ENCODE measurements at places on chromosomes 3 and 15.
A peak's percentile ranks its signal among the peaks of the same experiment; 100 is the strongest.

- no peak for ATAC-seq
Measured at GRCh38 chr15:90889313-90889730, 5.0 kb downstream of the FES start.

DNA sequence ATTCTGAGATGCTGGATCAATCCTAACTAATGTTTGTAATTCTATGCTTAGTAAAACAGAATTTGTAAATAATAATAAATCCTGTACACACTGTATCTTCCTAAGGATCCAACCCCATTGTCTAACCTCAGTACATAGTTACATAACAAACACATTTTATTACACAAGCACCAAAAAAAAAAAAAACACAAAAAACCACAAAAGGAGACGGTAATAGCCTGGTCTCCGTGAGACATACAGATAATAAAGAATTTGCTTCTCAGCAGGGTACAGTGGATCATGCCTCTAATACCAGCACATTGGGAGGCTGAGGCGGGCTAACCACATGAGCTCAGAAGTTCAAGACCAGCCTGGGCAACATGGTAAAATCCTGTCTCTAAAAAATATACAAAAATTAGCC lies 558.7 kb downstream of the MAGI1 start:
- no peak for ATAC-seq

GRCh38 chr3:31242026-31242960 lies 290.4 kb upstream of the STT3B start:
- ATAC-seq, result peak; percentile 87

DNA sequence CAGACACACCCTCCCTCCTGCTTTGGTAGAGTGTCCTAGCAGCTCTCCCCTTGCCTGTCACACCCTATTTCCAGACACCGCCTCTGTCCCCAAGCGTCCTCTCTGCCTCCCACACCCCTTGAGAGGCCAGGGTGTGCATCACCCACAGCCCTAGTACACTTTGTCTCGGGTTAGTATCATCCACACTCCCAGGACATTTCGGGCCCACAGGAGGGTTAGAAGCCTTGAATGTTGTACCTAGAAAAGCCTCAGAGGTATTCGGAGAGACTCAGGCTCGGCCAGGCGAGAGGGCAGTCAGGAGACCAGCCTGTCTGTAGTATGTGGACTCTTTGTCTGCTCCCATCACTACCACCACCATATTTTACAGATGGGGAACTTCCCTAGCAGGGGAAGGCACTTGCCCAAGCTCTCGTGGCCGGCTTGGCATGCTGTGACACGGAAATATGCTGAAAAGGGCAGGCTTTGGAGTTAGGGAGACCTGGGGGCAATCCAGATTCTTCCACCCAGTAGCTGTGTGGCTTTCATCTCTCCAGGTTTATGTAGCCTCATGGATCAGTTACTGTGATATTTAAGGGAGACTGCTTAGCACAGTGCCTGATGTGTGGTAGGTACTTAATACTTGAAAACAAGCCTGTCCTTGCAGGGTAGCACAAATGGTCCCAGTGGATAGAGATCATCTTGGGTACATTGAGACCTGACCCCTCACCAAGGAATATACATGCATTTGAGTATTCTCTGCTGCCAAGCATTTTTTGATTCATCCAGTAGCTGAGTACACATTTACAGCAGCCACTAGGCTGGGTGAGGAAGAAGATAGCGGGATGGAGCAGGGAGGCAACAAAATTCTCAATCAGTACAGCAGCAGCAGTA lies 1.4 kb downstream of the TMEM43 start:
- no peak for ATAC-seq

GRCh38 chr3:176941689-176942088 lies 255.6 kb downstream of the TBL1XR1 start:
- no peak for ATAC-seq

DNA sequence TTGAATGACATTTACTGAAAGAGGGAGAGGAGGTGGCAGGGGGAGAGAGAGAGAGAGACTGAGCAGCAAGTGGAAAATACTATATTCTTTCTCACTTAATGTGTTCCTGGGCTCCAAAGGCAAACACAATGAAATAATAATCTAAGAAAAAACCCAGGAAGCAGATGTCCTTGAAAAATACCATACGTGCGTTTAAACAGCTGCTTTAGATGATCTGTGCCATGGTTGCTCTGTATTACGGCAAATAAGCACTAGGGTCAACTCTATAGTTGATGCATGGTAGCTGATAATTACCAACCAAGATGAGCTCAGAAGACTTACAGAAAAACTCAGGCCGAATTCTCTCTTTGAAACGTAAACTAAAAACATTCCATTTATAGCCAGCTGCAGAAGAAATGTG lies 410.3 kb upstream of the TBL1XR1 start:
- ATAC-seq, result no peak

- no peak for ATAC-seq
Measured at GRCh38 chr3:146739203-146739671, 134.1 kb upstream of the PLSCR5 start.

GRCh38 chr3:39284457-39284881 lies 4.6 kb upstream of the CX3CR1 start:
- ATAC-seq, result no peak

DNA sequence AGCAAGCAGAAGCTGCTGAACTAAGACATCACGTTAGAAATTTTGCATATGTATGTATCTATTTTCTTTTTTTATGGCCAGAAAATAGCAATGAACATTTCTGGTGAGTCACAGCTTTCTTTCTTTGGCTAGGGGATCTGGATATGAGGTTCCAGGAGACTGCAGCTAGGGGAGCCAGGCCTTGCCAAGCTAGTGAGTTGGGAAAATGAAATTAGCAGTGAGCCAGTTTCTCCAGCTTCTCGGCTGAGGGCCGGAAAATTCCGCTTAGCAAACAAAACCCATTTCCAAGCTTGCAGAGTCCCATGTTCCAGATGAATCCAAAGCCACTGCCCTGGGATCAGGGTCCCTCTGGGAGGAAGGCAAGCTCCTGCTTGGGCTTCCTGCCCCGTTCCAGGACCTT lies 137.6 kb downstream of the SRGAP3 start:
- no peak for ATAC-seq

Measured in activated CD4-positive, CD25-positive, alpha-beta regulatory T cell treated with anti-CD3 and anti-CD28 coated beads, Interleukin-2, amount 50 U/mL, for 24 hours (primary cell).